Tibial nerve (tissue), 4 donors: ENCODE measurements at places on chromosomes 5 and 9. TPM values are rescaled to one million over a fixed set of nuclear protein-coding genes. Genes with fewer than 3 reads are reported as not detected.

PNPLA7 gene
- total RNA-seq = 25.2 TPM

MIER3 gene
- total RNA-seq = 47.7 TPM

ORM2 gene
- total RNA-seq = not detected

- DNase-seq = no peak
Measured at GRCh38 chr5:149123211-149123610, 18.1 kb upstream of the ABLIM3 start.
